T-cell (primary cell): ENCODE measurements at places on chromosomes 4 and X. TPM values are rescaled to one million over a fixed set of nuclear protein-coding genes. Genes with fewer than 3 reads are reported as not detected.

ENPEP gene
- not detected for total RNA-seq

SH3D19 gene
- 0.38 TPM for total RNA-seq

CXCL6 gene
- not detected for total RNA-seq

BEX3 gene
- 33.0 TPM for total RNA-seq

NDUFB11 gene
- total RNA-seq, result 64.1 TPM

SPATA18 gene
- 0.35 TPM for total RNA-seq

LCORL gene
- total RNA-seq, result 11.0 TPM

KIF4A gene
- 0.15 TPM for total RNA-seq

PTTG2 gene
- total RNA-seq, result 1.4 TPM

ADH1B gene
- total RNA-seq, result 3.1 TPM

CETN2 gene
- 7.3 TPM for total RNA-seq

STK32B gene
- total RNA-seq, result not detected

CT45A5 gene
- not detected for total RNA-seq

GRIPAP1 gene
- total RNA-seq, result 104 TPM

TEC gene
- 1.7 TPM for total RNA-seq

GABRQ gene
- total RNA-seq, result not detected

FAM133A gene
- not detected for total RNA-seq

CT55 gene
- total RNA-seq, result not detected

SCRG1 gene
- not detected for total RNA-seq

FGG gene
- total RNA-seq, result not detected

CDS1 gene
- 0.48 TPM for total RNA-seq

DMD gene
- 0.73 TPM for total RNA-seq

IL15 gene
- total RNA-seq, result 2.3 TPM

GAGE12F gene
- total RNA-seq, result not detected

GALNTL6 gene
- not detected for total RNA-seq

SATL1 gene
- not detected for total RNA-seq

OTUD6A gene
- total RNA-seq, result not detected

CCSER1 gene
- total RNA-seq, result 1.1 TPM

TMPRSS11A gene
- total RNA-seq, result not detected

IL21 gene
- total RNA-seq, result not detected

TMEM31 gene
- total RNA-seq, result not detected

IL3RA gene
- total RNA-seq, result 0.75 TPM

RNF212 gene
- total RNA-seq, result 4.4 TPM

MRPL1 gene
- 23.5 TPM for total RNA-seq

SLC7A11 gene
- 0.05 TPM for total RNA-seq

ZNF275 gene
- 14.4 TPM for total RNA-seq

KLHL4 gene
- 1.5 TPM for total RNA-seq

CENPC gene
- 38.4 TPM for total RNA-seq

ARHGAP10 gene
- 6.2 TPM for total RNA-seq

TXK gene
- total RNA-seq, result 55.3 TPM

TGIF2LX gene
- not detected for total RNA-seq

STARD8 gene
- 0.13 TPM for total RNA-seq

WDFY3 gene
- 0.76 TPM for total RNA-seq

ZNF630 gene
- 2.1 TPM for total RNA-seq

LINC00632 gene
- total RNA-seq, result 1.6 TPM

CNGA2 gene
- not detected for total RNA-seq
